ENCODE measurements at places on chromosomes 7 and 10.
A peak's percentile ranks its signal among the peaks of the same experiment; 100 is the strongest.

- no peak for DNase-seq
These were observed 832 bp upstream of the TIAL1 start for GRCh38 chr10:119597405-119598186.

GRCh38 chr10:124092860-124093773 lies at the start of gene CHST15:
TSS of gene CHST15 (minus strand) at chr10:124093598. CDS start at chr10:124046212, 47,386 bp downstream.
- DNase-seq = peak; percentile 41

DNA sequence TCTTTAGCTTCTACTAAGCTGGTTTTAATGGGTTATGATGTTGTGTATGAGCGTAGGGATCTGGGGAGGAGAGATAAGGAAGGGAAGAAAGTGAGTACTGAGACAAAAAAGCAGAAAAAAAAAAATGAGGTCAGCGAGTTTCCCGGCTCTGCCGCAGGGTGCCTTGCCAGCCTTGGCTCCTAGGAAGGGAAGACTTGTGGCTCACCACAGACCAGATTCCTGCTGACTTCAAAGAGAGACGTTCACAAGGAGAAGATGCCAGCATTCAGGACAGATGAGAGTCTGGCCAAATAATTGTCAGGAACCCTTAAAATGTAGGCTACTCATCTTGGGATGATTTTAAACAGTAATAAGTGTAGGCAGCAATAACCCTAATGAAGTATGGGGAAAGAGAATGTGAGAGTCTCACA lies 11.4 kb upstream of the FAS start:
- DNase-seq = no peak

DNA sequence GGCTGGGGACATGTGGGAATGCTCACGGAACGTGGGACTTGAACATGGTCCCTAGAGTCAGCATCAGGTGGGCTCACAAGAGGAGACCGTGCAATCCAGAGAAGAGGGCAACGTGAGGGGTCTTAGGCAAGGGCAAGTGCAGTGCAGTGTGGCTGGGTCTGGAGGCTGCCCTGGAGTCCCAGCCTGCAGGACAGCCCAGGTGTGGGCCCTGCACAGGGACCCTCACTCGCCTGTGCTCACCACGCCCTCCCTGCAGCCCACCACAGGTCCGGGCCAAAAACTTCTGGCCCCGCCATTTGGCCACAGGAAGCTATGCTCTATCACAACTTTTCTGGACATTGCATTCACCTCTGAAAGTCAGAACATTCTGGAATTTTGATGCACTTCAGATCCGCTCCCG lies 133.5 kb downstream of the PAXIP1 start:
- no peak for DNase-seq

GRCh38 chr7:138610671-138611170 lies 90.4 kb downstream of the SVOPL start:
- DNase-seq = no peak

DNA sequence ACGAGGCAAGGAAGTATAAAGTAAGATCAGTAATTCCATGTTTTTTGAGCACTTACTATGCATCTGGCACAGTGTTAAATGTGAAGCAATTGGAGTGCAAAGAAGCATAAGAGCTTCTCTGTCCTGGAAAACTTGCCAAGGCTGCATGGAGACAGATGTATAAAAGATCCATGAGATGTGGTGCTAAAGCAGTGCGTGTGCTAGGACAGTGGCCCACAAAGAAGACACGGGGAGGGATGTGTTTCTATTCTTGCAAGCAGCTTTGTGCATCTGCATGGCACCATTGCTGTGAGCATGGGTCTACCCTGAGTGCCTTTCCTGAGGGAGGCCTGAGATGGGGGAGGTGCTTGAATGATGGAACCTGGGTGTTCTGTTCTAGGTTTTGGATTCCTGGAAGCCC lies 5.1 kb upstream of the CDHR3 start:
- no peak for DNase-seq

GRCh38 chr10:101485681-101486554 lies 102.1 kb downstream of the POLL start:
- DNase-seq = peak; percentile 61

- DNase-seq = no peak
These were observed 69.3 kb downstream of the CSTF2T start for GRCh38 chr10:51629934-51630639.

GRCh38 chr10:3778692-3779157 lies 6.3 kb downstream of the KLF6 start:
- no peak for DNase-seq

DNA sequence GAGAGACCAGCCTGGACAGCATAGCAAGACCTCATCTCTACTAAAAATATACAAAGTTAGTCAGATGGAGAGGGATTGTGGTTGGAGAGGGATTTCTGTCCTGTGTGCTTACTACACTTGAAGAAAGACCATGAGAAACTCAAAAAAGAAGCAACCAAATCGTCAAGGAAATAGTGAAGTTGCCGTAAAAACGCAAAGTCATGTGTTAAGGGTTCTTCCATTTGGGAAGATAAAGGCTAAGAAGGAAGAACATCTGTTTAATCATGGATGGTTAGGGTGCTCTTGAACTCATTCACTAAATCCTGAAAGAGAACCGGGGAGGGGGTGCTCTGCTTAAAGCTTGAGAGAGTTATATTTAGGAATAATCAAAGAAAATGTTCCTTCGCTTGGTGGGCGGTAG lies 59.8 kb upstream of the KDM7A start:
- DNase-seq = no peak

GRCh38 chr10:52977581-52977980 lies 205.0 kb upstream of the MBL2 start:
- no peak for DNase-seq

DNA sequence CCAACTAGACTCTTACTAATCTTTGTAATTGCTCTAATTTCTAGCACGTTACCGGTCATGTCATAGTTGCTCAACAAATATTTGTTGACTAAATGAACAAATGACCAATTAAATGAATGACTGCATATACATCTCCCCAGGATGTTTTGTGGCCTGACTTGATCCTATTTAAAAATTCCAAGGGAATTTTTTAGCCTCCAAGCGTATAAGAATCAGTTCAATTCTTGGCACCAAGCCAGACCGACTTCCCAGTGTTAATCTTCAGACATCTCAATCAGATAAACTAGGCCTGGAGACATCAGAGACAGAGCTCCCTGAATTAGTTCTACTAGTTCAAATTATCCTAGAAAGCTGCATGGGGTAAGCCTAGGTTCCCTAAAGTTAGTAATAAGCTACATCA lies 96.0 kb downstream of the GSAP start:
- no peak for DNase-seq

DNA sequence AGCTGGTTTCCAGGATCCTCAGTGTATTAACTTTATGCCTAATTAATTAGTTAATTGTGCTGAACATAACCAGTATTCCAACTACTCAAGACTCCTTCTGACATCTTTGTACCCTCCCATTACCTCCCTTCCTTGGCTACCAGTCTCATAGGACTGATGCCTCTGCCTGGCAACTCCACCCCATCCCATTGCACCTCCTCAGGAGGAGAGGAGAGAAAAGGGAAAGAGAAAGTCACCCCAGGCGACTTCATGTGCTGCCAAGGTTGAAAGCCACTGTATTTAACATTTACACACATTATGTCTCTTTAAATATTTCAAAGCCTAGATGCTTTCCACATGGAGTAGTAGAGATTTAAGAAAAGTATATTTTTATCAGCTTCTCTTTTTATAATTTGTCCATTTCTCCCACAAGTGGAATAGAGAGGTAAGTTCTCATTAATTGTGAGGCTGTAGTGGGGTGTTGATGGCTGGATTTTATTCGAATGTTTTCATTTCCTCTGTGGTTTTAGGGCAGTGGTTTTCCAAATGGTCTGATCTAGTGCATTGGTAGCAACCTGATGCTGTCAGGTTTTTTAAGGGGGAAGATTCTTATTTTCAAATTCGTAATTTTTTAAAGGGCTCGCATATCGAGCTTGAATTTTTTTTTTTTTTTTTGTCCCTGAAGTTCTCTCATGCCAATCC lies 148.0 kb downstream of the BICC1 start:
- no peak for DNase-seq

DNA sequence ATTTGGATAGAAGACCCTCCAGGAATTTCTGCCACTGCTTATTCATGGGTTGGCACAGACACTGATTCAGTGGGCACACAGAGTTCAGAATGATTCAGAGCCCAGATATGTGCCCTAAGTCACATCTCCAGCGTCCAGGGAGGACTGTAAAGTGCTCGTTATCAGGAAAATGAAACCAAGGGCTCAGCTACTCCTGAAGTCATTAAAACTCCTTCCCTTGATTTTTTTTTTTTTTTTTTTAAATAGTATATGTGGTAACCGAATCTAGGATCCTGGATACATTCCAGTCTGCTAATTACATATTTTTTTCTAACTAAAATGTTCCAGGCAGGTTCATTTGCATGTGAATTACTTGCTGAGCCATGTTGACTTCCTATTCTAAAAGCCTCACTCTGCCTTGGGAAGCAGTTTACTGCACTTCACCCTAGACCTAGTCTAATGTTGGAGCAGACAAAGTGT lies 34.7 kb downstream of the MET start:
- DNase-seq = no peak

DNA sequence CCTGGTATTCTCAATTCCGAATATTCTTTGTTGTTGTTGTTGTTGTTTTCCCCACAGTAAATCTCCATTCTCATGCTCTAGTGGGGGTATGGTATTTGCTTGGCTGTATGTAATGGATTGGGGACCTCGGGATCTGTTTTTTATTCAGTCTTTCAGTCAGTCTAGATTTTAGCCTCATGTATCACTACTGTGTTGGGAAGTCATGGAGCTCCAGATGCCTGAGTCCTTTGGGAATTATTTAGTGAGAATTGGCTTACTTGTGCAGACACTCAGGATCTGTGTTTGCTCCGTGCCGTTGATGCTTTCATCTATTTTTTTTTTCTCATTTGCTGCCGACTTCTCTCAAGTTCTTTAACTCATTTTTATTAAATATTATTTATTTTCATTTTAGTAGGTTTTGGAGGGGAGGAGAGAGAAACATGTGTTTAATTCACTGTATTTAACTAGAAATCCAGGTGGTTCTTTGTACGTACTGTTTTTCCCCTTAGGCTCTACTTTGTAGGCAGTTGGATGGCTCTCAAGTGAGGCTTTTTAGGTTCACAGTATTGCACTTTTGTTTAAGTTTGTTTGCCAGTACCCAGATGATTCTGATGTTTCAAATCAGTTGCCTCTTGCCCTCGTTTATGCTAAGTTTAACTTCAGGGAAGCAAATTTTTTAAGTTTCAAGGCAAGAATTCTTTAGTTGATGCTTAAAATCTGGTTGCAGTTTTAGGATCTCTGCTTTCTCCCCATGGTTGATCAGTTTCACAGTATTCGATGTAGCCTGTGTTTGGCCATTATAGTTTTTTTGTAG lies 36.9 kb downstream of the ZNRF2 start:
- DNase-seq = no peak

DNA sequence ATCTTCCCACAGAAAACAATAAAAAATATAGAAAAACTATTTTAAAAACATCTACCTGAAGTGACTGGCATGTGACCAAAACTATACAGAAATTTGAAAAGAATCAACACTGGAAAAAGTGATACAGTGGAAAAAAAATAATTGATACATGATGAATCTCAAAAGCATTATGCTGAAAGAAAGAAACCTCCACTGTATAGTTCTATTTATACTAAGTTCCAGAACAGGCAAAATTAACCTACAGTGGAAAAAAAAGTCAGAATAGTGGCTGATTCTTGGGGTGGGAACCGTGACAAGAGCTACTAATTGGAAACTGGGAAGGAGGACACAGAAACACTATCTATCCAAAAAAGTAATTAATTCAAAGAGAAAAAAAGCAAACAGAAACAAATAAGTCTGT lies 14.9 kb downstream of the RTKN2 start:
- DNase-seq = no peak

GRCh38 chr7:26071622-26072456 lies 80.2 kb upstream of the NFE2L3 start:
- DNase-seq = no peak

DNA sequence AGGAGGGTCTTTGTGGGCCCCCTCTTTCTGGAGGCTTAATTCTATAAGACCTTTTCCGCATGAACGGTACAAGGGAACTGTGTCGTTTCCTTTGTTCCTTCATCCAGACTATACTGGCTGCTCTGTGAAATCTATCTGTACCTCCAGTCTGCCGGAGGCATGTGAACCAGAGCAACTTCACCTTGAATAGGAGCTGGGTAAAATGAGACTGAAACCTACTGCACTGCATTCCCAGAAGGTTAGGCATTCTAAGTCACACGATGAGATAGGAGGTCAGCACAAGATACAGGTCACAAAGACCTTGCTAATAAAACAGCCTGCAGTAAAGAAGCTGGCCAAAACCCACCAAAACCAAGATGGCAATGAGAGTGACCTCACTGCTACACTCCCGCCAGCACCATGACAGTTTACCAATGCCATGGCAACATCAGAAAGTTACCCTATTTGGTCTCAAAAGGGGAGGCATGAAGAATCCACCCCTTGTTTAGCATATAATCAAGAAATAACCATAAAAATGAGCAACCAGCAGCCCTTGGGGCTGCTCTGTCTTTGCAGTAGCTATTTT lies 36.8 kb upstream of the INPP5F start:
- DNase-seq = no peak

GRCh38 chr7:107538001-107538400 lies 25.7 kb downstream of the COG5 start:
- peak; percentile 99 for DNase-seq

- no peak for DNase-seq
These were observed 12.2 kb downstream of the DGKI start for GRCh38 chr7:137834552-137834951.

Data from NCI-H146 (cell line).